ENCODE measurements at places on chromosomes 5 and 9. TPM values are rescaled to one million over a fixed set of nuclear protein-coding genes. Genes with fewer than 3 reads are reported as not detected.

- no peak overlapping the region for H3K4me3 ChIP-seq
- DNase-seq, result no peak
- no peaks in the 10 kb centered on the region for H3K36me3 ChIP-seq
- H3K27ac ChIP-seq, result no peak overlapping the region
- no peaks in the 10 kb centered on the region for H3K4me1 ChIP-seq
- H3K27me3 ChIP-seq, result no peaks in the 10 kb centered on the region
Measured at GRCh38 chr5:122385286-122385685, 73.2 kb downstream of the SNCAIP start.

DNA sequence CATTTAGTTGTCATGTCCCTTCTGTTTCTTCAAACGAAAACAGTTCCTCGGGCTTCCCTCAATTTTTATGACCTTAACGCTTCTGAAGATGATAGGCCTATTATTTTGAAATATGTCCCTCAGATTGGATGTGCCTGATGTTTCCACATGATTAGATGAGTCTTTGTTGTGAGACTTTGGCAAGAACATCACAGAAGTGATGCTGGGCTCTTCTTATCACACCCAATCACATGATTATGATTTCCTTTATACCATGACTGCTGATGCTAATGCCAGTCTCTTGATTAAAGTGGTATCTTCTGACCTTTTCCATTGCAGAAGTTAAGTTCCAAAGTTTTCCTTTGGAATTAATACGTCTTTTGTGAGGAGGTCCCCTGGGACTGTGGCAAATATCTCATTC lies 175.7 kb downstream of the SAXO1 start:
- DNase-seq, result no peak
- no peak overlapping the region for H3K4me3 ChIP-seq
- no peaks in the 10 kb centered on the region for H3K36me3 ChIP-seq
- H3K27me3 ChIP-seq, result no peaks in the 10 kb centered on the region
- peaks cover 2% of the 10 kb centered on the region for H3K4me1 ChIP-seq

DNA sequence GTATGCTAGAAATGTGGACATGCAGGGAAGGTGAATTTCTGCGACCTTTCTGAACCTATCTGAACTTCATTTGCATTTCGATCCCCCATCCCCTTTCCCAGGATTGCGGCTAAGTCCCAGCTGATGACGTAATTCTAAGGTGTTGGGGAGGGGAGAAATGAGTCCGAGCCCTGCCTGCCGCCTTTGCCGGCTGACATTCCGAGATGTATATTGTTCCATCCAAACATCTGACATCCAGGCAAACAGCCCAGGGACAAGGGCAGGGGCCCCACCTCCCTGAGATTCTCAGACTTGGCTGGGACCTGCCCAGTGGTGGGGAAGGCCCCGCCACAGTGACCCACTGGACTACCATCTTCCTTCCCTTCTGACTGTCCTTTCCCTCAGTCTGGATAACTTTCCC lies 494.6 kb downstream of the ENC1 start:
- H3K27me3 ChIP-seq, result no peaks in the 10 kb centered on the region
- no peaks in the 10 kb centered on the region for H3K4me1 ChIP-seq
- DNase-seq, result no peak
- H3K4me3 ChIP-seq, result no peak overlapping the region

- no peak overlapping the region for H3K4me3 ChIP-seq
- H3K27ac ChIP-seq, result no peak overlapping the region
- peaks cover 4% of the 10 kb centered on the region for H3K36me3 ChIP-seq
- no peaks in the 10 kb centered on the region for H3K4me1 ChIP-seq
Measured at GRCh38 chr5:38948501-38948900, 102.7 kb downstream of the OSMR start.

DNA sequence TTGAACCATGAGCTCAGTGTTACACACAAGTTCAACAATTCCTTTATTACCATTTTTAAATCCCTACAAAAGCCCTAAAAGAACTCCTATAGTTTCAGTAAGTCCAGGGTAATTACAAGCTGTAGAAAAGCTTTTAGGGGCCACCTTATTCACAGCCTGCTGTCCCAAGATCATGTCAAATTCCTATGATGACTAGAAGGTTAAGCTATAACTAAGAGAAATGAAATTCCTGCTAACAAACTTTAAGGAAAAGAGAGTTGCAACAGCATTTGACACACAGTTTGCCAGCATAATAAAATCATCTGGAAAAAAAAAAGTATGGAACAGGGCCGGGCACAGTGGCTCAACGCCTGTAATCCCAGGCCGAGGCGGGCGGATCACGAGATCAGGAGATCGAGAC lies 31.5 kb downstream of the TMEM245 start:
- peaks cover 8% of the 10 kb centered on the region for H3K36me3 ChIP-seq
- no peak overlapping the region for H3K4me3 ChIP-seq
- H3K27ac ChIP-seq, result no peak overlapping the region
- no peak for DNase-seq
- no peaks in the 10 kb centered on the region for H3K27me3 ChIP-seq
- no peaks in the 10 kb centered on the region for H3K4me1 ChIP-seq

DNA sequence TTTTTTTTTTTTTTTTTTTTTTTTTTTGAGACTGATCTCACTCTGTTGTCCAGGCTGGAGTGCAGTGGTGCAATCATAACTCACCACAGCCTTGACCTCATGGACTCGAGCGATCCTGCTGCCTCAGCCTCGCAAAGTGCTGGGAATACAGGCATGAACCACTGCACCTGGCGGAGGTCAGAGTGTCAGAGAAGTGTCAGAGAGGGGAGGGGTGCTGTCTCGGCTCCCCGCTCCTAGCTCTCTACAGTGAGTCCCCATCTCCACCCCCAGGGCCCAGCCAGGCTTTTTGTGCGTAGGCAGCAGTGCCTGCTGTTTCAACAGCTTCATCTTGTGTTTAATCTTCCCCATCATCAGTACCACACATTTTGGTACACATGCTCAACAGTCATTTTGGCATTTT lies 38.3 kb downstream of the SAR1B start:
- DNase-seq, result no peak
- no peaks in the 10 kb centered on the region for H3K36me3 ChIP-seq
- H3K4me3 ChIP-seq, result no peak overlapping the region
- no peak overlapping the region for H3K27ac ChIP-seq
- no peaks in the 10 kb centered on the region for H3K27me3 ChIP-seq

DNA sequence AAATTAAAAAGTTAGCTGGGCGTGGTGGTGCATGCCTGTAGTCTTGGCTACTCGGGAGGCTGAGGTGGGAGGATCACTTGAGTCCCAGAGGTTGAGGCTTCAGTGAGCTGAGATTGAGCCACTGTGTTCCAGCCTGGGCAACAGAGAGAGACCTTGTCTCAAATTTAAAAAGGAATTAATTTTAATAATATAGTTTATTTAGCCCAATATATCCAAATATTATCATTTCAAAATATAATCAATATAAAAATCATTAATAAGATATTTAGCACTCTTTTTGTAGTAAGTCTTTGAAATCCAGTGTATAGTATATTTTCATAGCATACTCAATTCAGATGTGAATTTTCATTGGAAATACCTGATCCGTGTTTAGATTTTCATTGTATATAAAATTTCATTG lies 43.2 kb upstream of the ORM1 start:
- DNase-seq, result no peak
- H3K4me1 ChIP-seq, result peaks cover 20% of the 10 kb centered on the region
- no peaks in the 10 kb centered on the region for H3K27me3 ChIP-seq

DNA sequence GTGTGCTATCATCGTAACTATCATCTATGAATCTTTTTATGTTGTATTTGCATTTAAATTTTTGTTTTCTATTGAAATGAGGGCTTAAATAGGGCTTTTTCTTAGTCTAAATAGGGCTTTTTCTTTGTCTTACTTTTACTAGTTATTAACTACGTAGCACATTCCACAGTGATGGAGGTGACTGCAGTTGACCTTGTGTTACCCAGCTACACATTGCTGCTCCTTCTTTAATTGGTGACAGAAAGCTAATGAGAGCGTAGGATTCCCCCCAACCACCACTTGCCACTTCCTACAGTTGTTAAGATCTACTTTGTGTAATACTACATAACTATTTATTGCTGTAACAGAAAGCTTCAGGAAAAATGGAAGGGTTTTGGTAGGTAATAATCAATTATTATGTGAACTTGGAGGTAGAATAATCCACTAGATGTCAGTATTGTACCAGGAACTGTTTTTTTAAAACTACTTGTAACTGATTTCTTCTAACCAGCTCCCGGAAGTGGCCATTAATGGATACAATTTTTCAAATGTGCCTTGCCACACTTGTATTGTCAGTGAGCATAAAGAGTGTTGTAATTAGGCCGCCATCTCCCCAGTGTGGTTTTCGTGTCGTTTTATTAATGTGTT lies 18.0 kb downstream of the MTRR start:
- peaks cover 5% of the 10 kb centered on the region for H3K36me3 ChIP-seq
- H3K27ac ChIP-seq, result no peak overlapping the region
- peak; percentile 74 for DNase-seq
- H3K27me3 ChIP-seq, result no peaks in the 10 kb centered on the region

DNA sequence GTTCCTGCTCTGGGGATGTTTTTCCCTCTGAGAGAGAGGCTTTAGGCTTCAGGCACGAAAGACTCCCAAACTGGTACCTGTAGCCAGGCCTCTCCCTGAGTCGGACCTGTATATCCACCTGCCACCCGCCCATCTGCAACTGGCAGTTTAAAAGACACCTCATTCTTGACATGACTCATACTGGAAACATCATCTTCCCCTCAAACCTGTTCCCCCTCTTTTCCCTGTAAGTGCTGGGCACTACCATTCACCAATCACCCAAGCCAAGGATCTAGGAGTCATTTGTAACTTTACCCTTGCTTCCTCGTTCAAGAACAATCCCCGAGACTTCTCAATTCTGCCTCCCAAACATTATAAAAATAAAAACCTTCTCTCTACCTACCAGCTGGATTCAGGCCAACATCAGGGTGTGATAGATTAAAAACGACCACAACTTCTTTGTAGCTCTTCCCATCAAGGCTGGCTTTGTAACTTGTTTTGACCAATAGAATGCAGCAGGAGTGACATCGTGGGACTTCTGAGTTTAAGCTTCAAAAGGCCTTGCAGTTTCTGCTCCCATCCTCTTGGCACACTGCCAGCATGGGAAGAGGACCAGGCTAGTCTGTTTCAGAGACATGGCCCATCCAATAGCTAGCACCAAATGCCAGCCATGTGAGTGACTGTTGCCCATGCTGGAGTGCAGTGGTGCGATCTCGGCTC lies 1.8 kb upstream of the WDR31 start:
- no peak overlapping the region for H3K4me3 ChIP-seq
- peaks cover 3% of the 10 kb centered on the region for H3K4me1 ChIP-seq
- no peak overlapping the region for H3K27ac ChIP-seq
- DNase-seq, result no peak
- no peaks in the 10 kb centered on the region for H3K27me3 ChIP-seq
- no peaks in the 10 kb centered on the region for H3K36me3 ChIP-seq

DNA sequence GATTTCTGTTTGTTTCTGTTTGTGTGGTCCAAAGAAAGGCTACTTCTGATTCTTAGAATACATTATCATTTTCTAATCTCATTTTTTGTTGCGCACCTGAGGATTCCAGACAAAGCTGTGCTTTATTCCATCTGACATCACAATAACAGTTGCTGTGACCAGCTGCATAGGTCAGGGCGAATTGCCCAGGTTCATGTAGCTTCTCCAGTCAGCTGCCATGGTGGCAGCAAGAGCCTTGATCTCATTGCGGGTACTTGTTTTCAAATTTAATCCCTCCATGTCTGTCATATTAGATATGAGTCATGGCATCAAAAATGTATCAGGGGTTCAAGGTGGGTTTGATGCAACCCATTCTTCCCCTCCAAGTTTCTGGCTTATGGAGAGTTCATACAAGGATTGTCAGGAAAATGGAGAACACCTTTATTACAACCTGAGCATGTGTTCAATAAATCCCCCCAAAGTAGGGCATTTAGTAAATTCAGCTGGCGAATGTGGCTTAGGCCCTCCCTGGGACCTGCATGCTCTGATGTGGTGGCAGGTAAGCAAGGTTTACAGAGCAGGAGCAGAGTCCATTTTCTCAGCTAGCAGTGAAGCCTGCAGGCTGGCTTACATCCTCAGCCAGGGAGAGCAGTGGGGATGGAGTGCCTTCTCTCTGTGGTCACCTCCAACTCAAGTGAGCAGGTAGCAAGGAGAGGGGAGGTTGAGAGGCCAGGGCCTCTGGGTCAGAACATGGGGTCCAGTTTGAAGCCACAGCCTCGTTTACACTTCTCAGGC lies 13.9 kb downstream of the CAVIN4 start:
- no peak overlapping the region for H3K27ac ChIP-seq
- no peaks in the 10 kb centered on the region for H3K36me3 ChIP-seq
- H3K4me1 ChIP-seq, result peaks cover 12% of the 10 kb centered on the region
- H3K27me3 ChIP-seq, result no peaks in the 10 kb centered on the region
- no peak for DNase-seq
- no peak overlapping the region for H3K4me3 ChIP-seq

GRCh38 chr5:143119291-143119769 lies 284.2 kb downstream of the NR3C1 start:
- no peak overlapping the region for H3K27ac ChIP-seq

GRCh38 chr5:7075470-7075869 lies 320.5 kb upstream of the ADCY2 start:
- H3K27ac ChIP-seq, result no peak overlapping the region
- H3K4me1 ChIP-seq, result no peaks in the 10 kb centered on the region
- no peaks in the 10 kb centered on the region for H3K27me3 ChIP-seq
- H3K36me3 ChIP-seq, result no peaks in the 10 kb centered on the region
- H3K4me3 ChIP-seq, result no peak overlapping the region
- DNase-seq, result no peak

DNA sequence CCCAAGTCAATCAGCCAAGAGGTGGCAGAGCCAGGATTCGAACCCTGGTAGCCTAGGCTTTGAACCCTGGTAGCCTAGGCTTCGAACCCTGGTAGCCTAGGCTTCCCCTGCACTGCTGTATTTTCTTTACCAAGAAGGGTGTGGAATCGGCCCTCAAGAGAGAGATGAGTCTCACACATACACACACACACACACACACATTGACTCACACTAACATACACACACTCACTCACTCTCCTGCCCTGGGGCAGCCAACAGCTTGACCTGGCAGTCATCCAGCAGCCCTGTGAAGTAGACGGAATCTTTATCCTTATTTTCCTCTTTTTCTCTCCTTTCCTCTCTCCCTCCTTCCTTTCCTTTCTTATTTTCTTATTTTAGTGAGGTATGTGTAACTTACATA lies 55.4 kb upstream of the RPL26L1 start:
- no peaks in the 10 kb centered on the region for H3K27me3 ChIP-seq
- peak overlapping the region; percentile 95 for H3K27ac ChIP-seq
- peaks cover 6% of the 10 kb centered on the region for H3K36me3 ChIP-seq
- H3K4me3 ChIP-seq, result no peak overlapping the region
- DNase-seq, result peak; percentile 96

GRCh38 chr5:89268460-89268859 lies 385.5 kb upstream of the MEF2C start:
- H3K36me3 ChIP-seq, result no peaks in the 10 kb centered on the region
- no peak overlapping the region for H3K27ac ChIP-seq
- no peaks in the 10 kb centered on the region for H3K27me3 ChIP-seq
- DNase-seq, result no peak

DNA sequence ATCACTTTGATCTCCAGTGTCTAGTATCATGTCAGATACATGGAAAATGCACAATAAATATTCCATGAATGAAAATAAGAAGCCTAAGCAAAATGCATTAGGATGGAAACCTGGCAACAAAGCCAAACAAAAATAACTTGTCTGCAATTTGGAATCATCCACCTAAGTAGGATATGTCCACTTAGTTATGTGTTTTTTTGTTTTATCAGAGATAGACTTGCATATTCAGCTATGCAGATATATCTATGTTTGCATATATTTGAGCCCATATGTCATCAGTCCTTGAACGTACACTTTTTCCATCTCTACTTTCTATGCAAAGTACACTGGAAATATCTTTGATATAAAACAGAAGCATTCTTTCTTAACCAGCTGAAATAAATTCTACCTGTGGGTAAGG lies 707.1 kb downstream of the EFNA5 start:
- H3K4me3 ChIP-seq, result no peak overlapping the region
- H3K36me3 ChIP-seq, result no peaks in the 10 kb centered on the region
- no peak overlapping the region for H3K27ac ChIP-seq
- H3K4me1 ChIP-seq, result no peaks in the 10 kb centered on the region

BAAT gene
- not detected for total RNA-seq

IL4 gene
- total RNA-seq, result not detected

SCGB3A2 gene
- not detected for total RNA-seq

DOCK8 gene
- total RNA-seq, result under 0.01 TPM
